ENCODE measurements at places on chromosomes 4 and X.

DNA sequence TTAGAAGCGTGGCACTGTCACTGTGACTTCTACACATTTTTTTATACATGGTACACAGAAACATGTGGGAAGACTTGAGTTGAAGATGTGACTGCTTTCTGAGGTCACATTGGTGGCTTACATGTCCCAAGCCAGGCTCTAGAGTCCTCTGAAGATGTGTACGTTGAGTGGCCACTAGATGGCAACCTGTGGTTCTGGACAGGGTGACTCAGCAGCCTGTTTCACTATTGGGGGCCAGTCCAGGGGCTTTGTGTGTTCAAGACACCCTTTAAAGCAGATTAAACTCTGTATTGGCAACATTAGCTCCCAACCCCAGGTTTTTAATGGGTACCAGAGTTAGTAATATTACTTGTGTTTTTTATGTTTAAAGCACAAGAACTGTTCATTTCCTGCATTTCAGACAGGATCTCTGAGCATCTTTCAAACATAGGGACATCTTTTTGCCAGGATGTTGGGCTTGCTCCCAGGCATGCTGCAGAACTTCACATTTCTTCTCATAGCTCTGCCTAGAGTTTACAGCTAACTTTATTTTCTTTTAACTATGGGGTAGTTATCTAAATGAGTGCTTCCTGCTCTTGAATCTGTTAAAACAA, 53.0 kb downstream of the DCUN1D4 start:
- DNase-seq: peak; percentile 34

DNA sequence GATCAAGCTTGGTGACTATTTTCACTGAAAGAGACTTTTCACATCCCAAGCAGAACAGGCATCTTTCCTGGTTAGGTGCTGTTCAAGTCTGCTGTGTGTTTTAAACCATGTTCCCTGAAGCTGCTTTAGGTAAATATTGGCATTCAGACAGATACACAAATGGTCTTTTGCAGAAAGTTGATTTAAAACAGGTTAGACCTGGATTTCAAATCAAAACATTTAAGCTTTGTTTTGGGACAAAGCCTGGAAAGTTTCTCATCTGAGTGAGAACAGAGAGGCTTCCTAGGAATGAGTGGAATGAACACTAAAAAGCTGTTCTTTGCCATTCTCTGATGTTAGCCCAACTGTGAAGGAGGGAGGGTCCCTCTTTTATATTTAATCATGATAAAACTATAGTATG, 10.1 kb downstream of the ANXA3 start:
- DNase-seq: no peak

DNA sequence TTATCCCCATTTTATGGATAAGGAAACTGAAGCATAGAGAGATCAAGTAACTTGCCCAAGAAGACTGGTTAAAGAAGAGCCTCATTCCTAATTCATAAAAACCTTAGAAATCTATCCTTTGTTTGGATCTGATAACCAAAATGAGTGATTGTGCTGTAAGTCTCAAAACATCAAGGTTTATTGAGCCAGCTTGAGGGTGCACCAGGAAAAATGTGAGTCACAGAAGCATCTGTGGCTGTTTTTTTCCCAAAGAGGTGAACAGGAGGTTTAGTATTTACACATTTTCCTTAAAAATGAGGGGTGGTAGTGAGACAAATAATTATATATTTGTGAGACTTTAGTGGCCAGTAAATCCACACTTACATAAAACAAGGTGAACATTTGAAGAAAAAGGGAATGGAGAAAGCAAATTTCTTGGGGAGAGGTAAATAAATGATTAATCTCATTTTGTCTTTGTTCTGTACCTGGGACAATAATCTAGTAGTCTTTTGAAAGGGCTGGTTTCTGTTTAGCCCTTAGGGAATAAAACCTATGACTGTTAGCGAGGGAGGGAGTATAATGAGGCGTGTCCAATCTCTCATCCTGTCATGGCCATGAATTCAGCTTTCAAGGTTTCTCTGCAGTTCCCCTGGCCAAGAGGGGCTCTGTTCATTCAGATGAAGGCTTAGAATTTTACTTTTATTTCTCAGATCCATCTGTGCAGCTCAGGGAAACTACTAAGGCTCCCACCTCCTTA, 12.2 kb upstream of the FMR1 start:
- no peak for DNase-seq

DNA sequence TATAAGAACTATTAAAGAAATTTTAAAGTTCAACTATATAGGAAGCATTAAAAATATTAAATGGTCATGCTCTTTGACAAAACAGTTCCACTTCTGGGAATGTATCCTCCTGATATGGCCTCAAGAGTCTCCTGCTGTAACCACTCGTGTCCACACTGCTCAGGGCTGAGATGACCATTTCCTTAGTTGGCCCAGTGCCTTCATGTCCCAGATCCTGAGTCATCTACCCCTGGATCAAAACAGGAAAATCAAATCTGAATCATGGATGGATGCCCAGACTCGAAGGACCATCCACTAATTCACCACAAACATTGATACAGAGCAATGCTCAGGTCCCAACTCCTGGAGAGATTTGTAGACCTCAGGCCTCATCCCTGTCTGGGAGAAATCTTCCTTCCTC, 44.7 kb downstream of the GPRASP3 start:
- DNase-seq: no peak

- no peak for DNase-seq
Measured at GRCh38 chr4:53713296-53713695, 122.0 kb upstream of the LNX1 start.

GRCh38 chr4:504076-504475, 5.1 kb downstream of the PIGG start:
- no peak for DNase-seq

DNA sequence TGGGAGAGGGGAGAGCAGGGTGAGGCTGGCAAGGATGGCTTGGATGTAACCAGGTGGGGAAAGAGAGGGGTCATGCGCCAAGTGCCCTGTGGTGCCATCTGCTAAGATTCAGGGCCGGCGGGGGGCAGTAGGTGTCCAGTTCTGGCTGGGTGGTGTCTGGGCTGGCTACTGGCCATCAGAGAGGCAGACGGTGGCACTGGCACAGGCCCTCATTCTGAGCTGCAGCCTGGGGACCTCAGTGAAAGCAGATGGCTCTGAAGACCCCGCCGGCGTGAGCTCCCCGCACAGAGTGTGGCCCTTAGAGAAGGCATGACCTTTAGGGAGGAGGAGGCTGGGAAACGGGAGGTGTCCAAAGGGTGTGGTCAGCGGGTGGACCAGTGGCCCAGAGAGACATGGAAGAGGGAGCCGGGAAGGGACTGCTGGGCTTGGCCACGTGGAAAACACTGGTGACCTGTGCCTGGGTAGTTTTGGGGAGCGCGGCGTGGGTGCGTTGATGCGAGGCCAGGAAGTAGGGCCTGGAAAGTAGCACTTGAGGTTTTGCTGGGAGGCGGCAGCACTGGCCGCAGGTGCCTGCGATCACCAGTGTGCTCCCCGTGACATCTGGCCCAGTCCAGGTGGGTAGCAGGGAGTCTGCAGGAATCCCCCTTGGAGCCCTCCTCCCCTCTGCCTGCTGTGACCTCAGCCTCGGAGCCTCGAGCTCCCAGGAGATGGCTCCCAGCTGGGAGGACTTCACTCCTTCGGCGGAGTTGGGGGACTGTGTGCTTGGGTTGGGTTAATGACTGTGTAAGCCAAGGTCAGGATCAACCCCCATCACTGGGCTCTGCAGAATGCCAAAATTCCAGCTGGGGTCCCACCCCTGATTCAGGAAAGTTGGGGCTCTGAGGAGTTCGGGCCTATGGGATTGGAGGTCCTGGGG, 9.3 kb upstream of the SH3TC1 start:
- DNase-seq: no peak

DNA sequence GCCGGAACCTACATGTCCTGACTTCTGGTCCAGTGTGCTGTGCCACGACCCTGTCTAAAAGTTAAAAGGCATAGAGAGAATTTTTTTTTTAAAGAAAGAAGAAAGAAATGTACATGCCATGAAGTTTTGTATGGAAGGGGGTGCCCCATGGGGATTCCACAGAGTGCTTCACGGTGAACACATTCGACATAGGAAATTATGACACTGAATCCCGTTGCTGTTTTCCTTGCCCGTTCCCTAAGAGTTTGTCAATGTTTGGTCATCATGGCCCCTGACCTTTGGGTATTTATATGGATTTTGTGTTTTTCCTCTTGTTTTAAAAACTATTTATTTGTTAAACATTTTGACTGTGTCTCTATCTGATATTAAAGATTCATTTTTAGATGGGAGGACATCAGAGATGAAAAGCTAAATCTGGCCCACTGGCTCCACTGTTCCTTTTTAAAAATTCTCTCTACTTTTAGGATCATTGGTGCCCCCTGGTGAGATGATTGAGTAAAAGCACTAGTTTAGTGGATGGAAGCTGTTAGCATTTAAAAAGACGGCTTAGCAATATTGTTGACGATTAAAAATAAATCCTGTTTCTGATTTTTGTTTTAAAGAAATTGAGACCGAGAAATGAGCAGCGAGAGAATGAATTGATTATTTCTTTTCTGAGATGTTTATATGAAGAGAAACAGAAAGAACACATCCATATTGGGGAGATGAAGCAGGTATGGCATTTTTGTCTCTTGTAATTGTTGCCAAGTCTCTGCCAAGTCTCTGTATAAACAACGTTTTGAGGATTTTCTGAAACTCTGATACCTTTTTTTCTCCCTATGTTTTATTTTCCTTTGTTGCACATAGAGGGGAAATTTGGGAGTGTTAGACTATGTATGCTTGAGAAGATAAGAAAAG, 75.0 kb downstream of the PTTG2 start:
- DNase-seq: no peak

DNA sequence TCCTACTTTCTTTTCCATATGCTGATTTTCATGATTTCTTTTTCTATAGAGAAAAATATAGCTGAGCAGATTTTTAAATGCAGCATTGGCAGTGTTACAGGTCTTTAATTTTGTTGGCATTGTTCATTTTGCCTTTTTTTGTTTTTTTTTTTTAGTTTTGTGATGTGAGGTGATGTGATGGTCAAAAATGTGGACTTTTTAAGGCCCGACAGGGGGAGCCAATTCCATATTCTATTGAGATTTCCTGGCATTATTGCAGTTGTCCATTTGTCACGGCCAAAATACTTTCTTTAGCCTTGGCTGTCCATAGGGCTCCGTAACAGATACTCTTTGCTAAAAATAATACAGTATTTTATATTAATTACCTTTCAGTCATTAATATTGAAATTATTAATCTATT, 47.8 kb downstream of the SLIT2 start:
- DNase-seq: no peak

GRCh38 chr4:174591243-174592021, 69.1 kb upstream of the HPGD start:
- no peak for DNase-seq

DNA sequence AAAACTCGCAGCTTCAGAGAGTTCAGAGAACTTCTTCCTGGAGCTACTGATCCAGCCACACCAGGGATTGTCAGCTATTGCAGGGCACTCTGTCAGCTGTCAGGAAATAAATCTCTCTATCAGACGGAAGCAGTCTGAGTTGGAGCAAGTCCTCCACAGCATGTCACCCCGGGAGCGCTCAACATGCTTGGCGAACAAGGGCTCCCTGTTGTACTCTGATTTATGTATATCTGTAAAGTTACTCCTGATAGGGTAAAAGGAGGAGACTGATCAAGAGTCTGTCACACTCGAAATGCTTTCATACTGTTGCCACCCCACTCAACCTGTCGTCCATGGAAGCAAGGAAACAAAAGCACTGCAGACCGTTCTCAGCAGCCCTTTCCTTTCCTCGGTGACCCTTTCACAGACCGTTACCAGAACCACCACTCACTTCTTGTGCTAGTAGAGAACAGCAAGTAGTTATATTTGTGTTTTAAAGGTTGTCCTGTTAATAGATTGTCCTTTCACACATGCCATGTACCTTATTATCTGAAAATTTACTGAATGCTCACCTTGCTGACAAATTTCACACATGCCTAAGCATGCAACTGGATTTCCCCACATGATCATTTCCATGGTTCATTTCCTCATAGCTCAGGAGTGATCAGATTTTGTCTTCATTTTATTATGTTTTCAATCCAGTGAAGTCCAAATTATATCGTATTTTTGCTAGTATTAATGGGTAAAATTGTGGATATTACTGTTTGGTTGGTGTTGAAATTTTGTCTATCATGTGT, 2108.9 kb upstream of the TENM3 start:
- DNase-seq: no peak

DNA sequence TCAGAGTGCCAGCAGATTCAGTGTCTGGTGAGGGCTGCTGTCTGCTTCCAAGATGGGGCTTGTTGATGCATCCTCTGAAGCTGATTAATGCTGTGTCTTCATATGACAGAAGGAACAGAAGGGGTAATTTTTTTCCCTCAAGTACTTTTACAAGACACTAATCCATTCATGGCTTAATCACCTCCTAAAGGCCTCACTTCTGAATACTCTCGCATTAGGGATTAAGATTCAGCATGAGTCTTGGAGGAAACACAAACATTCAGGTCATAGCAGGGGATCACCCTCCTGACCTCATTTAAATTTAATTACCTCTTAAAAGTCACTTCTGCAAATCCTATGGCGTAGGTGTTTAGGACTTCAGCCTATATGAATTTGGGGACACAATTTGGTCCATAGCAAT, 1145.5 kb upstream of the PCDH10 start:
- DNase-seq: no peak

Measured in GM12878 (cell line).